Hippocampal formation (tissue), 2 donors: ENCODE measurements at places on chromosomes 12 and 14.

DNA sequence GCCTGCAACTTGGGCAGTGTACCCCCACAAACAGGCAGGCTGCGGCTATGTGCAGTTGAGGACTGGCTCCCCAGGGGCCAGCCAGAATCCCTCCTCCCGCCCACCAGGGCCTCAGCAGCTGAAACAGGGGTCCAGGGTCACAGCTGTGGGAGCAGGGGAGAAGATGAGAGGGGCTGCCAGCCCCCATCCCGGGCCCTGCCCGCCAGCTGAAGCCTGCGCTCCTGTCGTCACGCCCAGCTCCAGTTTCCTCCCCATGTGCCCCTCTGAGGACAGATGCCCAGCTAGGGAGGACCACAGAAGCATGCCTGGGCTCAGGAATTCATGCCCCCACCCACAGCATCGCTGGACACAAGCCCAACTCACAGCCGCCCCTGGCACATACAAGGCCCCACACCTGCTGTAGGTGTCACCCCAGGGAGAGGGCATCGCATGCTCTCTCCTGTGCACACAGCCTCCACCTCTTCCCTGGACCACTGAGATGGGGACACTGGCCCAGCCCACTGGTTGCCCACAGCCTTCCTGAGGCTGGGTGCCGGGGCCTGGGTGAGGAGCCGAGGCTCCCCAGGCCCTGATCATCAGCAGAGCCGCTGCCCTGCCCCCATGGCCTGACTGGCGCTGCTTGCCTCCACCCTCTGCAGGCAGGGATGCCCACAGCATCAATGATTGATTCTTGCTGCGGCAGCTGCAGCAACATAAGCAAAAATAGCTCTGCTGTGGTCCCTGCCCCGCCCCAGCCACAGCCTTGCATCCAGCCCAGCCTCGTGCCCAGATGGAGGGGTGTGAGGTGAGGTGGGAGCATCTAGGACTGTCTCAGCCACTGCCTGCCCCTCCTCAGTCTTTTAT lies 3.7 kb upstream of the CLBA1 start:
- no peak for DNase-seq

DNA sequence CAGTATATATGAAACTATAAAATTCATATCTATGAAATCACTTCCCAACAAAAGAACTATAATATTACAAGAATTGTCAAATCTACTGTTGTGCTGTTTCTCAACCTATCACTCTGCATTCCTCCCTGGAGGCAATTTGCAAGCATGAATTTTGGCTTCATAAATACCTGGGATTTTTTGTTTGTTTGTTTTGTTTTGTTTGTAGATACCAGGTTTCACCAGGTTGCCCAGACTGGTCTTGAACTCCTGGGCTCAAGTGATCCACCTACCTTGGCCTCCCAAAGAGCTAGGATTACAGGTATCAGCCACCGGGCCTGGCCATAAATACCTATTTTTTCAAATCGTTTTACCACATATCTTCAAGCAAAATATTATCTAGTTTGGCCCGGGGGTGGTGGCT lies 38.7 kb downstream of the SGPP1 start:
- DNase-seq, result no peak

- DNase-seq, result no peak
Measured at GRCh38 chr14:95814363-95815225, 62.0 kb upstream of the TUNAR start.

DNA sequence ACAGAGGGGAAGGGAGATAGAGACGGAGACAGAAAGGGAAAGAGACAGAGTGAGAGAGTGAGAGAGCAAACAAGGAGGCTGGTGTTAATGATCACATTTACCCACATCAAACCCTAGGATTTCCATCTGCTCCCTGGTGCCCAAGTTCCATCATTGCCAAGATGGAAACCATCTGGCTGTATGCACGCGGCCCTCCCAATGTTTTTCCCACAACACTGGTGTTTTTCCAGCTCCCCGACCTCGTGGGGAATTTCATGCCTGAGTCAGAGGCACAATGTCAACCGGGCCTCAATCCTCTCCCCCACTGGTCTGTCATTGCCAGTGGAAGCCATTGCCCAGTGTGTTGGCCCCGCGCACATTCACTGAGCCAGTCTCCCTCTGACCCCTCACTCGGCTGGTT lies 19.9 kb upstream of the BDKRB2 start:
- no peak for DNase-seq

DNA sequence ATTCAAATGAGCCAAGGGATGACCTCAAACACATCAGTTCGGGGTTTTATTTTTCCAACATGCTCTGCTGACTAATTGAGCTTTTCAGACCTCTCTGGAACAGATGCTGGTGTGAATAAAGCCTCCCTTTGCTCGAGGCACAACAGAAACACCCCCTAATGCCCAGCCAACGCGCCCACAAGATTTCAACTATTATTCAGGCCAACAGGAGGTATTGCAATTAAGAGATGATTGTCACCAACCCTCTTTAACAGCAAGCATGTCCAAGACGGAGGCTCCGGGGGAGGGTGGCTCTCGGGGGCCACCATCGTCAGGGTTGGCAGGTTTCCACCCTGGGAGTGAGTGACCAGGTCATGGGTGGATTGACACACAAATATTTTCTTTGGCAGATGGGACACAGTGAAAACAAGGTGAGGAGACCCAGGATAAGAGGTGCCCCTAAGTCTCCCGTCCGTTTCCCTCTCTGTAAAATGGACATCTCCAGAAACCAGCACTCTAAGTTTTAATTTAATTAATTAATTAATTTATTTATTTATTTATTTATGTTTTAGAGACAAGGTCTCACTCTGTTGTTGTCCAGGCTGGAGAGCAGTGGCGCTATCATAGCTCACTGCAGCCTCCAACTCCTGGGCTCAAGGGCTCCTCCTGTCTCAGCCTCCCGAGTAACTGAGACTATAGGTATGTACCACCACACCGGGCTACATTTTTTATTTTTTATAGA lies 56.1 kb downstream of the MAP1LC3B2 start:
- no peak for DNase-seq

- DNase-seq, result no peak
Measured at GRCh38 chr12:69389831-69390230, 30.3 kb downstream of the YEATS4 start.

DNA sequence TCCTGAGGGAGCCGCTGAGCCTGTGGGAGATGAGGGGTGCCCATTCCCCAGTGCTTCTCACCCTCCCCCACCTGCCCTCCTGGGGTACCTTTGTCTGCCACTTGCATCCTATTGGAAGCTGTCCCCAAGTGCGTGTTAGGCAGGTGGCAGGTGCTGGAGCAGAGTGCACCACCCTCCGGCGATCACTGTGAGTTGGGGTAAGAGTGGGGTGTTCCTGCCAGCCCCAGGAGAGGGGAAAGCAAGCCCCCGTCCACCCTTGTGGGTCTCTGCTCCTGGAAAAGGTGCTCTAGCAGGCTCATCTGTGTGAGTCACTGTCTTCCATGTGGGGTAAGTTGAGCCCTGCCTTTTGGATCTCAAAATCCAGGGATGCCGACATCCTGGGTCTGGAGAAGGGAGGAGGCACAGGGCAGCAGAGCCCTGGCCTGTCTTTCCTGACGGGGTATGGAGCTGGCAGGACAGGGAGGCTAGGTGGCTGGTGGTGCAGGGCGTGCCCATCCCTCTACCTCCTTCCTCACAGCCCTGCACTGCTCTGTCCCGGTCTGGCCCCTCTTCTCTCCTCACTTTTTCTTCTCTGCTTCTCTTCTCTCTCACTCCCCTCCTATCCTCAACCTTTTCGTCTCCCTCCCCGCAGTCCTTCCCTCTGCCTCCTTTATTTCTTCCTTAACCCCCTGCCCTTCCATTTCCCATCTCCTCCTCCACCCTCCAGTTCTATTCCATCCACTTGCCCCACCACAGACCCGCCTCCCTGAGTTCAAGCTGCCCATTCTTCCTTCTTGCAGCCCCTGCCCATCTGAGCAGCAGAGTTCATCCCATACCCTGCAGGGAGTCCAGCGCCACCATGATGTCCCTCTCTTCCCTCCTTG lies 20.1 kb upstream of the KRT7 start:
- no peak for DNase-seq

DNA sequence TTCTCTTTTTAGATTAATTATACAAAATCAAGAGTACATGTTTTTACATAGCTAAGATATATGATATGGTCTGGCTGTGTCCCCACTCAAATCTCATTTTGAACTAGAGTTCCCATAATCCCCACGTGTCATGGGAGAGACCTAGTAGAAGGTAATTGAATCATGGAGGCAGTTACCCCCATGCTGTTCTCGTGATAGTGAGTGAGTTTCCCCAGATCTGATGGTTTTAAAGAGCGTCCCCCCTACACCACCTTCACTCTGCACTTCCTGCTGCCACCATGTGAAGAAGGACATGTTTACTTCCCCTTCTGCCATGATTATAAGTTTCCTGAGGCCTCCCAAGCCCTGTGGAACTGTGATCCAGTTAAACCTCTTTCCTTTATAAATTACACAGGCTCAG lies 21.4 kb upstream of the DRAM1 start:
- DNase-seq, result no peak

- DNase-seq, result no peak
Measured at GRCh38 chr14:41597647-41598046, 9.0 kb upstream of the LRFN5 start.

DNA sequence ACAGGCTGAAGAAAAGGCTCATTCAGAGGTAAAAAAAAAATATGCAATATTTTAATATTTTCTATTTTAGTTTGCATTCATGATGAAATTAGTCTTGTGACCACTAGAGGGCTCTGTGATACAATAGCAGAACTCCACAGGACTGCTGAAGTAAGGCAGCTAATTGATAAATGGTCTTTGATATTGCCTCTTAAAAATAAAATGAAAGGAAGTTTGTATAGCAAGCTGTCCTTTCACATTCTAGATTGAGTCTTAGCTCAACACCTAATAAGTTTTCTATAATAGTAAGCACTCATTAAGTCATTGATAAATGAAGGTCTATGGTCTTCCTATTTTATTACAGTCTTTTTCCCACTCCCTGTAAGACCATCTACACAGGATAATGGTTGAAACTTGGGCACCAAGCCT lies 315.7 kb downstream of the NAV3 start:
- DNase-seq, result peak; percentile 41

GRCh38 chr14:61101803-61102548 lies 120.9 kb downstream of the SLC38A6 start:
- DNase-seq, result no peak

- no peak for DNase-seq
Measured at GRCh38 chr14:79583738-79584408, 627.4 kb downstream of the DIO2 start.

DNA sequence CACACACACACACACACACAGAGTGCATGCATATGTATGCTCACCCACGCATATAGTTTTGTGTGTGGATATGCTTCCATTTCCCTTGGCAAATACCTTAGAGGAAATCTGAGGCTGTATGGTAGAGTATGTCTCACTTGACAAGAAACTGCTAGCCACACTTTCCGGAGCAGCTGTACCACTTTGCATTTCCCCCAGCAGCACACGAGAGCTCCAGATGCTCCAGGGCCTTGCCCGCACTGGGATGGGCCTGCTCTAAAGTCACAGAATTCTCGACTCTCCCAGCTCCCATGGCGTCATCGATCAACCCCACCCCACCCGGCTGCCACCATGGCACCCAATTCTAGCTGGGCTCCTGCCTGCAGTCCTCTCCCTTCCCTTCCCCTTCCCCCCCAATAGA lies 21.9 kb downstream of the CLMN start:
- no peak for DNase-seq

DNA sequence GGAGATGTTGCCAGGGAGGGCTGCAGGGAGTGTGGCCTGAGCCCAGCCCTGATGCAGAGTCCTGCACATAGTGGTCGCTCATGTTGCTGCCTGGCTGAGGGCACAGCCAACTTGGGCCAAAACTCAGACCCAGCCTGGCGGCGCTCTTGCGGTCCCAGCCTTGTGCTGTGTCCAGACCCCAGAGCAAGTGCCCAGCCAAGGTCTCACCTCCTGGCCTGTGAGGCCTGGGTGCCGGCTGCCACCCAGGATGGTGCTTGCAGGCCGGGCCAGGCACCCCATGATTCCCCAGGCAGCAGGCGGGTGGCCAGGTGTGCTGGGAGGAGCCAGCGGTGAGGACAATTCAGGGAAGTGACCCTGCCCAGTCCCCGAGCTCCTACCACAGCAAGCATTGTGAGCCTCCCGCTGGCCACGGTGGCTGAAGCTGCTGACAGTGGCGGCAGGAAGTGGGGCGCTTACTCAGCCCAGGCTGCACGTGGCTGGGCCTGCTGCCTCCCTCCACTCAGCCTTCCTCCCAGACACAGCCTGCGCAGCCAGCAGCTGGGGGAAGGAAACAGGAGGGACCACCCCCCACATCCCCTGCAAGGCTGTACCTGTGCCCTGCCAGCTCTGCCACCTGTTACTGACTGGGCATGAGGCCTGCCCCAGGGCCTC lies 17.7 kb upstream of the PGF start:
- no peak for DNase-seq

DNA sequence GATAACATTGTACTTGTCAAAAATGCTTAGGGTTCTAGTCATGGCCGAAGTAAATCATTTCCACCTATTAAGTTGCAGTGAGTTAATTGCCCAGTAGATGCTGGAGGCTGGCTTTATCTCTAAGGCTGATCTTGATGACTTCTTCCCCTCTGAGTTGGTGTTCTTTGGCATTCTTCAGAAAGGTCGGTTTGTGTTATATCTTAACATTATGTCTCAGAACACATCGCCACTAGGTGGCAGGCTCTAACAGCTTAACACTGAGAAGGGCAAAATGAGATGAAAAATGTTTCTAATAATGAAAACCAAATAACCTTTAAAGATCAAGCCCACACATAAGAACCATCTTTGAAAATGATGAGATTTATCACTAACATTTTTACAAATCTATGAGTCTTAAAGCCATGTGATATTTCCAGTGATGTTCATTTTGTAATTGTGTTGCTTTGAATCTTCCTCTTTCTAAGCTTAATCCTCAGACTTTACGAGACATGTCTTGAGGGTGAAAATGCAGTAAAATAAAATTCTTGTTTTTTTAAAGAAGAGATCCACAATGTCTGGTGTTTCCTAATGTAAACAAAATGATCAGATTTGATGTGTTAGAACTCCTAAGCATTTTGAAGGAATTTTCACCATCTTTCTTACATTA lies 28.6 kb downstream of the SUDS3 start:
- DNase-seq, result peak; percentile 29

DNA sequence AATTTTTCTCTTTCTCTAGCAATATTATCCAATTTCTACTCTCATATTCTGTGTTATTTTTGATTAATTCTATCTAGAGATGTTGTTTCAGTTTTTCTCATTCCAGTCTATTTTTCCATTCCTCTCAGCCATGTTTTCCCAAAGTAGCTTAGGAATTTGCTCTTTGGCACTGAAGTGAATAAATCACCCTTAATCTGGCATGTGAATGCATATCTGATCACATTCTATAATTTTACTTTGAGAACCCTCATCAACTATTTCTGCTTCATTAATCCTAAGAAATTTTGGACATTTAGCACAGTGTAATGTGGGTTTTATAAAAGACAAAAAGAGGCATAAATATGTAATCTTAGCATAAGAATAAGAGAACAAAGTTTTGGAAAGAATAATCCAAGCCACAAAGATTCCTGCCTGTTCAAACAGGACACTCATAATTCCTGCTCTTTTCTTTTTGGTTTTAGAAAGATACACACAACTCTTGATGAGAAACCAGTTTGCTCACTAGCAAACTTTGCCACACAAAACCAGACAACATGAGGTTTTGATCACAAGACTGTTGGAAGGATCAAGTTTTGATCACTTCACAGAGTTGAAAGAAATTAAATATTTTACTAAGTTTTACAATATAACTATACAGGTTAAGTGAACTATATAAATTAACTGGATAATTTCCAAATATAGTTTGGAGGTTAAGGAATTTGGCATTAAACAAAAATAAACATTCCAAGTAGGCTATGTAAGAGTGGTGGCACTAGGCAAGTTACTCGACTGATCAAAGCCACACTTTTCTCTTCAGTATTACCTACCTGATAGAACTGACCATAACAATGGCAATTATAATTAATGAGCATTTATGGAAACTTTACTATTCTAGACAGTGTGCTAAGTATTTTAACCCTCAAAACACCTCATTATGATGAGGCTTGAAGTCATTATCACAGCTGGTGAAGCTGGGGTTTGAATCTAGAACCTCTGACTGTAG lies 226.6 kb upstream of the TMTC1 start:
- DNase-seq, result no peak
